ENCODE measurements at places on chromosomes 3 and 15.

DNA sequence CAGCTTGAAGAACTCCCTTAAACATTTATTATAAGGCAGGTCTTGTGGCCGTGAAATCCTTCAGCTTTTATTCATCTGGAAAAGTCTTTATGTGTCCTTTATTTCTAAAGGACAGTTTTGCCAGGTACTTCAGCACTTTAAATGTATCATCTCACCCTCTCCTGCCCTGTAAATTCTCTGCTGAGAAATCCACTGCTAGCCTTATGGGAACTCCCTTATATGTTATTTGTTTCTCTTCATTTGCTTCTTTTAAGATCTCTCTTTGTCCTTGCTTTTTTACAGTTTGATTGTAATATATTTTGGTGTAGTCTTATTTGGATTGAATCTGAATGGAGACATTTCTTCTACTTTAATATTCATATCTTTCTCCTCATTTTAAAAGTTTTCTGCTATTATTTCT, 86.7 kb upstream of the RBMS3 start:
- no peak for DNase-seq

DNA sequence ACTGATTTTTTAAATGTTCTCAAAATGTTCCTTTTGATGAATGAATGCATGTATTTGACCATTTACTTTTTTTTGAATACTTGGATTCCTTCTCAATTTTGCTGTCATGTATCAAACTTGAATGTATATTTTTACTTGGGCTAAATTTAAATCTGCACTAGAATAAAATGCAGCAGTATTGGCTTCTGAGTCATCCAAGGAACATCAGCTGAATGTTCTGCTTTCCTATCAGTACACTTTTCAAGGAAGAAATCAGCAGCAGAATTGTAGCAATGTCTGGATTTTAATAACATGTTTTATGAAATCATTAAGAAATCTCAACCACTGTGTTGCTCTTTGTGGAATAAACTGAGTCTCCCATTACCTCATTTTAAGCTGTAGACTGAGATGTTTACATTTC, 57.0 kb upstream of the COL6A6 start:
- DNase-seq: no peak

DNA sequence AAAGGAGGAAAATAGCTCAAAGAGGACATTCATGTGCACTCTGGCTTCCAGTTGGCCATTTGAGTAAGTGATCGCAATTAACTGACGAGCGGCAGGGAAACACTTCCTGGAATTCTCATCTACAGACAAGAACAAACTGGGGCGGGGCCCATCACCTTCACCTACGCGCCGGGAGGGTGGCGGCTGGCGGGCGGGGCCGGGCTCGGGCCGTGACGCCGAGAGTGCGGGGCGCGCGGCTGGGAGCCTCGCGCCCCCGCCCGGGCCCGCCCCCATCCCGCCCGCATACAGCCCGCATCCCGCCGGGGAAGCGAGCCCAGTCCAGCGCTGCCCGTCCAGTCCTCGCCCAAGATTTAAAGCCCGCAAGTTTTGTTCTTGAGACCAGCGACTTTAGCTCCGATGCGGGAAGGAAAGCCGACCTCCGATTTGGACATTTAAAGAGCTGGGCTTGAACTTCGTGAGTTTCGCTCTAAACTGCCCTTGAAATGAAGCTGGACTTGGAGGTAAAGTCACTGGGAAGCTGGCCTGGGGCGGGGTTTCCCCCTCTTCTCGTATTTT, at the start of gene B3GNT5:
Gene B3GNT5, plus strand, starts transcription at position 281 of the 555 bp plus-strand sequence. CDS start 16,546 bp downstream, outside the sequence.
- peak; percentile 24 for DNase-seq

- DNase-seq: peak; percentile 64
Measured at GRCh38 chr15:58957101-58957973, 23.9 kb upstream of the SLTM start.

DNA sequence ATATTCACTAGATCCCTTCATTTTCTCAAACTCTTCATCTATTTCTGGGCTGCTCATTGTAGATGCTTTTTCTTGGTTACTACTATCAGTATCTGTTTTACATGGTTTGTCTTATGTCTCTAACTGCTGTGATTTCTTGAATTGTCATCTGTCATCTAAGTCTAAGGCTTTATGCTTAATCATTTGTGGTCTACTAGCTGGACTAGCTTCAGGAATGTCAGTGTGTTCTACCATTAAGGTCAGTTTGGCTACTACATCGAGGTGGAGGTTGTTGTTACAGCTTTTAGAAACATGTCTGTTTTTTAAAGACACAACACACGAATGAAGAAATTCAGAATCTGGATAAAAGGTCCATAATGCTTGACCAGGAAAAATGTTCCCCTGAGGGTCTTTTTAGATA, 82.2 kb downstream of the ABI3BP start:
- DNase-seq: no peak

DNA sequence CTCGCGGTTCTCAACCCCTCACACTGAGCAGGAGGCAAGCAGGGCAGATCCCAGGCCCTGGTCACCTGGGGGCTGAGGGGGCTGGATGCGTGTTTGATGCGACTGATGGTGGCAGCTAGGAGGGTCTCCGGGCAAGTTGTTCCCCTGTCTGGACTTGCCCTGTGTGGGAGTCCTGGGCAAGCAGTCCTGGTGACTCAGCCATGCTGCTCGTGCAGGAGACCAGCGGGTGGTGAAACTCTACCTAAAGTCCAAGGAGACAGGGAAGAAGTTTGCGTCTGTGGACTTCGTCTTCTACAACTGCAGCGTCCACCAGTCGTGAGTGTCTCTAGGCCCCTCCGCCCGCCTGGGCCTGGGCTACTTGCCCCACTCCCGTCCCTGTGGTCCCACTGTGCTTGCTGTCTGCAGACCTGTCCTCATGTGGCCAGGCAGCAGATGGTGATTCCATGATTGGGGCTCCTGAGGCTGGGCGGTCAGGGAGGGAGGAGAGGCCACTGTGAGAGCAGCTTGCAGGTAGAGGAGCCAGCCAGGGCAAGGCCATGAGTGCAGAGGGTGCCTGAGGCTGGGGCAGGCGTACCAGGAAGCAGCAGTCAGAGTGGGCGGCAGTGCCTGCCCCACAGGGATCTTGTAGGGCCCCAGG, 23.1 kb downstream of the PLXNA1 start:
- no peak for DNase-seq

GRCh38 chr3:142723968-142724681, at the start of gene TRPC1:
TRPC1 (plus strand) TSS chr3:142724034; CDS start chr3:142724560, 526 bp downstream.
- no peak for DNase-seq

- DNase-seq: peak; percentile 20
Measured at GRCh38 chr3:141845407-141846049, 30.9 kb upstream of the ATP1B3 start.

- DNase-seq: no peak
Measured at GRCh38 chr3:172216911-172217310, 177.5 kb downstream of the FNDC3B start.

- DNase-seq: peak; percentile 90
Measured at GRCh38 chr3:66220602-66221377, at the start of gene SLC25A26. SLC25A26 (plus strand) TSS chr3:66221001; CDS start chr3:66221095, 94 bp downstream.

GRCh38 chr3:57737840-57738239, 18.3 kb upstream of the SLMAP start:
- DNase-seq: no peak

GRCh38 chr15:78641102-78641748, at the start of gene CHRNB4:
CHRNB4 (minus strand) TSS chr15:78641210; CDS start chr15:78641133, 77 bp downstream.
- DNase-seq: no peak

- no peak for DNase-seq
Measured at GRCh38 chr3:78659386-78659987, 1108.3 kb downstream of the ROBO1 start.

DNA sequence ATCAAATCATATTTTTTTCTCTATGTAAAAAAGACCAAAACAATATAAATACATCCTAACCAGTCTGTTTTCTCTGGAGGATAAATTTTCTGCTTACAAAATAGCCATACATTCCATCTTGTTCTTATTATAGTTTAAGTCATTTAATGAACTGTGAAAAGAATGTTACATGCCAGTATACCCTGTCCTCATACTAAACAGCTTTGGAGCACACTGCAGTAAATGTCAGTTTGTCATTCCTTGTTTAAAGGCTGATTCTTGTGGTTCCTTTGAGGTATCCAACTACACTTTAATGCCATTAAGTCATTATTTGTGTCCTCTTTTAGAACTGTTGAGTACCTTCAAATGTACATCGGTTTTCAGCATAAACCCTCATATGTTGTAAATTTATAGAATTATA, 52.7 kb upstream of the DCBLD2 start:
- no peak for DNase-seq

- DNase-seq: no peak
Measured at GRCh38 chr15:90343302-90343790, 8.7 kb upstream of the ZNF774 start.

DNA sequence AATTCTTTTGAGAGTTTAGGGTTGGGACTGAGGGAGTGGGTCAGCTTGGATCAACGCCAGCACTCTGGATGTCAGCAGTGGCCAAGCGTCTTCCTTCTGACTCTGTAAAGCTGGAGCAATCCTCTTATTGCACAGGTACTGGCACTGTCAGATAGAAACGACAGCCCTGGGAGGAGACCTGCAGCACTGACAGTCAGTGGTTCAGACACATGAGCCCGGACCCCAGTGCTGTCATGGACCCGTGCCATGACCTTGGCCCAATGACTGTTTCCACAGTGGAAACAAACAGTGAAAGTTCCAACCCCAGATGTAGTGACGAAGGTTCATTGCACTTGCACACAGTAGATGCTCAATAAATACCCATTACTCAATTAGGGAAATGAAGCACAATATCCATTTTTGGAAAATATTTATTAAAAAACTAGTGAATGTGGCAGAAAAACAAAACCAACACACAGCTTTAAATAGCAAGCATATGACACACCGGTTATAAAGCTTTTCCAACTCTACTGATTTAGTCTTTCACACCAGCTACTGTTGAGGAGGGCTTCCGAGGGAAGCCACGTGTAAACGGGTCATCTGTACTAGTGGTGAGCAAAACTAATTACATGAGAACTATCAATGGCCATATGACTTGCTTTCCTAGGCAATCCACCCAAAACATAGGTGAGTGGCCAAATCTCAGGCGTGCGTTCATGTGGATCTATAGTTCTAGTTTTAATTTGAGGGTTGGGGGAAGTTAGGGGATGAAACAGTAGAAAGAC, 22.1 kb downstream of the SIAH2 start:
- DNase-seq: no peak

DNA sequence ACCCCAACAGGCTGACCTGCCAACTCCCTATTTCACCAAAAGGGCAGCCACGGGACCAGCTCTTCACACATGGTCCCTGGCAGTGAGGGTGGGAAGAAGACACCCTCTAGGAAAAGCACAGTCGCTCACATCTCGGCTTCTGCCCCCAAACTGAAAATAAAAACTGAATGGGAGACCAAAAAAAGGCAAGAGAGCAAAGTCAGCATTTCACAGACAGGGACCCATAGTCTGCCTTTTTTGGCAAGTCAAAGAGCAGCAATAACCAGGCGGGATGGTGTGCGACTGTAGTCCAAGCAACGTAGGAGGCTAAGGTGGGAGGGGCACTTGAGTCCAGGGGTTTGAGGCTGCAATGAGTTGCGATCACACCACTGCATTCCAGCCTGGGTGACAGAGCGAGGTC, 154.1 kb downstream of the ADAMTS17 start:
- DNase-seq: no peak

DNA sequence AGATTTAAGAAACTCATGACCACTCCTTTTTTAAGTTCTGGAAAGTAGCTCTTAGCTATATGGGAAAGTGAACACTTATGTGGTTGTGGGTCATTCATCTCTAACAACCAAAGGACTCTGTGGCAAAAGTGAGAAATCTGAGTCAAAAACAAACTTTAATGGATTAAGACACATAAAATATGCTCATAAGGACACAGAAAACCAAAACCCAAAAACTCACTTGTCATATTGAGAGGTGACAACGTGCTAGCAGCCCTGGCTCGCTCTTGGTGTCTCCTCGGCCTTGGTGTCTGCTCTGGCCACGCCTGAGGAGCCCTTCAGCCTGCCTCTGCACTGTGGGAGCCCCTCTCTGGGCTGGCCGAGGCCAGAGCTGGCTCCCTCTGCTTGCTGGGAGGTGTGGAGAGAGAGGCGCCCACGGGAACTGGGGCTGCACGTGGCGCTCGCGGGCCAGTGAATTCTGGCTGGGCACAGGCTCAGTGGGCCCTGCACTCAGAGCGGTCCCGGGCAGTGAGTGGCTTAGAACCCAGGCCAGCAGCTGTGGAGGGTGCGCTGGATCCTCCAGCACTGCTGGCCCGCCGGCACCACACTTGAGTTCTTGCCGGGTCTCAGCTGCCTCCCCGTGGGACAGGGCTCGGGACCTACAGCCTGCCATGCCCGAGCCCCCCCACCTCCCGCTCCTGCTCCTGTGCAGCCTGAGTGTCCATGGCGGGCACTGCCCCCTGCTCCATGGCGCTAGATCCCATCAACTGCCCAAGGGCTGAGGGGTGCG, 30.3 kb upstream of the SKIL start:
- DNase-seq: no peak

GRCh38 chr3:66823009-66823397, 175.1 kb upstream of the KBTBD8 start:
- DNase-seq: no peak

DNA sequence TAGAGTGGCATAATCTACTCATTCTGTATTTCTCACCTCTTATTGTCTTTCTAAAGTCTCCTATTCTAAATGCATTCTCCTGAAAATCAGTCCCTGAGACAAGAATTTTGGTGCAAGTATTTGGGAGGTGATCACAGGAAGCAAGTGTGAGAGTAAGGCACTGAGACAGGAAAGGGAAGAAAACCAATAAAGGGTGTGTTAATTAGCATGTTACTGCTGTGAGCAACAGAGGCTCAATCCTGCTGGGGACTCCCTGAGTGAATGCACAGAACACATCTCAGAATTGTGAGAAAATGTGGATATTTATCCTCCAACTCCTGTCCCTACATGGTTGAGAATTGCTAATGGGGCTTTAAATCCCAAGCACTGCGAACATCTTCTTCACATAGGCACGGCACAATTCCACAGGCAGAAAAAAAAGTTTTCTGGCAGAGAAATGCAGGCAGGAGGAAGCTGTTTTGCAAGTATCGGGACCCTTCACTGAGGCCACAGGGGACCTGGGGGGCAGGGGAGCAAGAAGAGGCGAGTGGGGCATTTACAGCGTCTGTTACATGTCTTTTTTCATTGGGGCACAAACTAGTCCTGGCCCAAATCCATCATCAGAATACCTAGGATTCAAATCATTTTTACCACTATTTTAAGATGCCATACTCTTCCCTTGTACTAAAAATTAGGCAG, 27.2 kb upstream of the STT3B start:
- no peak for DNase-seq

DNA sequence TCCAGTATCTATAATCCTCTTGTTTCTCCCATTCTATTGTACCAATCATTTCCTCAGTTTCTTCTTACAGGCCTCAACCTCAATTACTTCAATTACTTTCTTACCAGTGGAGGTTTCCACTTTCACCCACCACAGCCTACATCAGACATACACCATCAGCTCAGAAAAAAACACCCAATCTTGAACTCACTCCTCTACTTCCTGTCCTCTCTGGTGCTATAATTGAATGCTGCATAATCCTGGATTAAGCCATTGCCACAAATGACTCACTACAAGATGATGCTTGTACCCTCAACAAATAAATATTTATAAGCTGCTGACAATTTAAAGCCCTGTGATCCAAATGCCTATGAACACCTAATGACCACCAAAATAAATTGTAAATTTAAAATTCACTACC, 18.5 kb downstream of the RYK start:
- DNase-seq: no peak

DNA sequence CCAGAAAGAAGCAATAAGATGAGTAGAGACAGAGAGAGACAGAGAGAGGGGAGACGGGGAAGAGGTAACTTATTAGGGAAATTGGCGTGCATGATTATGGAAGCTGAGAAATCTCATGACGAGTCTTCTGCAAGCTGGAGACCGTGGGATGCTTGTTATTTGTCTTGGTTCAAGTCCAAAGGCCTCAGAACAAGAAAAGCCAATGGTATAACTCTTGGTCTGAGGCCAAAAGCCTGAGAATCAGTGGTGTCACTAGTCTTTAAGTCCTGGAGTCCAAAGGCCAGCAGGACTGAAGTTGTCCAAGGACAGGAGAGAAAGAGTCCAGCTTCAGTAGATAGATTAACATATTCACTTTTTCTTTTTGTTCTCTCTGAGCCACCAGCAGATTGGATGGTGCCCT, 613.6 kb downstream of the CADM2 start:
- DNase-seq: no peak
